ENCODE measurements at places on chromosomes 3 and 15.

- no peak for DNase-seq
Observed at GRCh38 chr3:37024092-37024491, 30.8 kb downstream of the MLH1 start.

GRCh38 chr3:3589715-3590130 lies 209.5 kb upstream of the LRRN1 start:
- no peak for DNase-seq

GRCh38 chr15:56913670-56914069 lies 4.8 kb upstream of the TCF12 start:
- no peak for DNase-seq

GRCh38 chr3:113560271-113560670 lies 27.9 kb downstream of the SIDT1 start:
- DNase-seq: no peak

GRCh38 chr3:138569090-138569489 lies 25.0 kb downstream of the CEP70 start:
- DNase-seq: no peak

- no peak for DNase-seq
Observed at GRCh38 chr3:147589016-147589415, 179.9 kb downstream of the ZIC1 start.

DNA sequence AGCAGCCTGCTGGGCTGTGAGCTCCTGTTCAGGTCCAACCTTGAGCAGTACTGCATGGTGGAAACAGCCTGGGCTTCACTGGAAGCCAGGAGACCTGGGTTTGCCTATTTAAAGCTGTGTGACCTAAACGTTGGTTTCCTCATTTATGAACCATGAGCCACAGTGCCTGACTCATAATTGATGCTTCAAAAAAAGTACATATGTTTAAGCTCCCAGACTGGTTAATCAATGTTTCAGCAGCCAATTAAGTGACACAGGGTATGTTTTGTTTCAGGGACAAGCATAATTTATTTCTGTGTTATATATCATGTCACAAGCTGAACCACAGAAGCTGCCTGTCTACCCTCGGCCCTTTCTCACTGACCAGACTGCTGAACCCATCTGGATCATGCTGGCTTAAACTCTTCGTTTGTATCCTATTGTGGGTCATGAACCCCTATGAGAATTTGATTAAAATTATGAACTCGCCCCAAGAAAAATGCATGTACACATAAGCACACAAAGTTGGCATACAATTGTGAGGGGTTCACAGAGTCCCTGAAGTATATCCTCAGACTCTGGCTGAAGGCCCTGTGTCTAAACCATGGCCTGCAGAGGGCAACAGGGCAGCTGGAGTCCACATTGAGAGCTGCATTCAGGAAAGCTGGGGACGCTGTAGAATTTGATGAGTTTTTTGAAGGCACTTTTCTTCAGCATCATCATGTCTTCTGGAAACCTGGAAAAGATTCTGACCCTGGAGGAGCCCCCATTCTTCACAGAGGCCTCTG lies 23.7 kb downstream of the HDC start:
- DNase-seq: no peak

GRCh38 chr3:9067352-9067975 lies 104.2 kb upstream of the RAD18 start:
- no peak for DNase-seq

All from stimulated activated CD8-positive, alpha-beta memory T cell treated with anti-CD3 and anti-CD28 coated beads, Interleukin-4, amount 100 ng/mL, for 4 hours (primary cell).